ENCODE measurements at places on chromosomes 16 and 17. TPM values are rescaled to one million over a fixed set of nuclear protein-coding genes. Genes with fewer than 3 reads are reported as not detected.

Gene PSMC3IP
- total RNA-seq = 4.1 TPM

Gene GH2
- total RNA-seq = not detected

Gene SPECC1
- total RNA-seq = 96.2 TPM

Gene PRSS53
- 1.9 TPM for total RNA-seq

Gene PMFBP1
- under 0.01 TPM for total RNA-seq

Gene CCL4
- not detected for total RNA-seq

Gene CRISPLD2
- 45.5 TPM for total RNA-seq

Gene CA5A
- total RNA-seq = not detected

Gene DNAI2
- not detected for total RNA-seq

Gene SPNS2
- total RNA-seq = 1.3 TPM

Gene C16orf46
- 0.54 TPM for total RNA-seq

Gene CACNG5
- not detected for total RNA-seq

Gene HIRIP3
- total RNA-seq = 5.4 TPM

Gene KRT33B
- not detected for total RNA-seq

Gene ATAD5
- total RNA-seq = 3.0 TPM

Gene KRT17
- total RNA-seq = 1.7 TPM

Gene MILR1
- total RNA-seq = 4.4 TPM

Gene GPRC5C
- total RNA-seq = 20.1 TPM

Gene HYDIN
- total RNA-seq = 4.2 TPM

Gene WSB1
- 172 TPM for total RNA-seq

Gene NACA2
- total RNA-seq = 0.13 TPM

Gene VWA3A
- total RNA-seq = 0.43 TPM

Gene EEF2K
- total RNA-seq = 52.0 TPM

Gene GDPD1
- 0.39 TPM for total RNA-seq

Gene KRT31
- total RNA-seq = not detected

Gene MT1F
- total RNA-seq = 0.39 TPM

Gene DOC2B
- 0.32 TPM for total RNA-seq

Gene TMEM238L
- total RNA-seq = not detected

Gene IGF2BP1
- total RNA-seq = 0.97 TPM

Gene SLFN14
- not detected for total RNA-seq

Gene PIRT
- not detected for total RNA-seq

Gene PALB2
- total RNA-seq = 14.1 TPM

Gene TPSD1
- not detected for total RNA-seq

Gene ACAP1
- total RNA-seq = 0.11 TPM

Gene CACNA1G
- total RNA-seq = 1.3 TPM

Gene EPX
- total RNA-seq = not detected

Gene CPNE7
- 0.22 TPM for total RNA-seq

Gene TRPV2
- total RNA-seq = 21.7 TPM

Gene MT3
- not detected for total RNA-seq

Gene CDH5
- 0.26 TPM for total RNA-seq

Gene TNS4
- total RNA-seq = 0.26 TPM

Gene CCNF
- total RNA-seq = 9.9 TPM

Gene CRHR1
- not detected for total RNA-seq

Gene CCDC144A
- total RNA-seq = 9.9 TPM

Gene TEKT5
- total RNA-seq = 0.22 TPM

Gene XYLT1
- total RNA-seq = 34.1 TPM
